Adrenal gland (tissue), 19 donors: ENCODE measurements at places on chromosomes 5 and 9. TPM values are rescaled to one million over a fixed set of nuclear protein-coding genes. Genes with fewer than 3 reads are reported as not detected.

Gene RAB24
- 95.2 TPM for polyA plus RNA-seq

Gene MRNIP
- polyA plus RNA-seq: 12.3 TPM

Gene FAM153A
- 2.4 TPM for polyA plus RNA-seq

Gene OMD
- 12.3 TPM for polyA plus RNA-seq

Gene CARD6
- polyA plus RNA-seq: 6.5 TPM

GRCh38 chr5:151332857-151333256 is 14.5 kb downstream of the SLC36A2 start:
- H3K27ac ChIP-seq: no peak overlapping the region
- no peak for DNase-seq
- H3K27me3 ChIP-seq: no peaks in the 10 kb centered on the region
- no peaks in the 10 kb centered on the region for H3K4me1 ChIP-seq

GRCh38 chr5:132436936-132437335 is 53.6 kb downstream of the IRF1 start:
- H3K27me3 ChIP-seq: no peaks in the 10 kb centered on the region
- H3K36me3 ChIP-seq: no peaks in the 10 kb centered on the region
- peaks cover 33% of the 10 kb centered on the region for H3K4me1 ChIP-seq
- peak overlapping the region; percentile 68 for H3K27ac ChIP-seq
- no peak overlapping the region for H3K4me3 ChIP-seq

DNA sequence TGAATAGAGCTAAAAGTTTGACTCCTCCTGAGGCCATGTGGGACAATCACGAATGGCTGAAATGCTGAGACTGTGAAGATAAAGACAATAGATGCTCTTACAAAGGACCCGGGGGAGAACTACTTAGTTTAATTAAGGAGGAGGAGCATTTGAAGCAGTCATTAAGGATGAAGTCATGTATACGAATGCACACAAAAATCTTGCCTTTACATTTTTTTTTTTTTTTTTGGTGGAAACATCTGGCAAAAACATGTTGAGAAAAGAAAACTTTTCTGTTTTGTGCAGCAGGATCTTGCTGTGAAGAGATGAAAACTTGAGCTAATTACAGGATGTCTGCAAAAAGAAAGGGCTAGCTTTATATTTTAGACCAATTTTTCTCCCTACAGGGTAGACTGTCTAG is 42.3 kb upstream of the NR3C1 start:
- DNase-seq: no peak
- H3K27ac ChIP-seq: no peak overlapping the region
- no peaks in the 10 kb centered on the region for H3K4me1 ChIP-seq
- peaks cover 4% of the 10 kb centered on the region for H3K27me3 ChIP-seq
- H3K4me3 ChIP-seq: no peak overlapping the region

GRCh38 chr5:68757626-68758212 is 336.1 kb upstream of the SLC30A5 start:
- no peak overlapping the region for H3K4me3 ChIP-seq
- DNase-seq: no peak
- H3K4me1 ChIP-seq: no peaks in the 10 kb centered on the region
- no peaks in the 10 kb centered on the region for H3K27me3 ChIP-seq
- no peak overlapping the region for H3K27ac ChIP-seq

- H3K4me3 ChIP-seq: no peak overlapping the region
- H3K27ac ChIP-seq: no peak overlapping the region
- no peaks in the 10 kb centered on the region for H3K27me3 ChIP-seq
- DNase-seq: no peak
Observed at GRCh38 chr9:76271755-76272154, 122.5 kb downstream of the RFK start.

DNA sequence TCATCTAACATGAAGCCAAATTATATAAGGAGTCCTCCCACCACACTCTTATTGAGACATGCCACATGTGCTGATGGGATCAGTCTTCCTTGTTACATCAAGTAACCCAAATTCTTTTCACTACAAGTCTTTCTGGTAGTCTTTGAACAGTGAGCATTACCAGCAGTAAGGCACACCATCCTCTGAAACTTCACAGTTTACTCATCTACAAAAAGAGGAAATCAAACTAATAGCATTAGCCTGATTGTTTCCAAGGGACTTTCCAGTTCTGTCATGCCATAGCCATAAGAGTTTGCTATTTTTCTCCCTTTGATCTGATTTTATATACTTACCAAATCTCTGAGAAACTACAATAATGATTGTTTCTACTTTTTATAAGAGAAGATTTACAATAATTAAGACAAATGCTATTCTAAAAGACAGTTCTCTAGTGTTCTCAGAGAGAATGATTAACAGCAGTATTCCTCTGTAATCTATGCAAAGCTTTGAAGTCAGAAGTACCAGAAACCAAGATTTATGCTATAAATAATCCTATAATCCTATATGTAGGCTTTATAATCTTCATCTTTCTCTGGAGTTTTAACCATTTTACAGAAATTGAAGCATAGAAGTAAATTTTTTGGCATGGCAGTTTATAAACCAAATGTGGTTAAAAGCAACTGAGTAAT is 166.2 kb upstream of the ACO1 start:
- H3K27me3 ChIP-seq: no peaks in the 10 kb centered on the region
- no peak overlapping the region for H3K4me3 ChIP-seq
- no peaks in the 10 kb centered on the region for H3K4me1 ChIP-seq

DNA sequence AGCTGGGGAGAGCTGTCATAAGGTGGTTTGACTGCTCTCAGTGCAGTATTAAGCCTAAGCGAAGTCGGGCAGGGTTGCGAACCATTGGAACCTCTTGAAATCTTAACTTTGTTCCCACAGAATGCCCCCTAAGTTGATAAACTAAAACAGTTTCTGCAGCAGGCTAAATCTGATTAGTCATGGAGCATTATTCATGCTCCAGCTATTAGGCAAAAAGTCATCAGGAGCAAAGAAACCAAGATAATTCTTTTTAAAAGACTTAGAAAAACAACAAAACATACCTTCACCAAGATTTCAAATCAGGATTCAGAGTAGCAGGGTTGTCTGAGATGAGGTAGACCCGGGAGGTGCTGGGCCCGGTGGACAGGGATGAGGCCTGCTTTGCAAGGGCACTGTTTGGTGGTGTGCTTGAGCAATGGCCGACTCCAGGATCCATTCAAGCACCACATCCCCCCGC is 69.9 kb upstream of the PLPP1 start:
- no peak for DNase-seq
- no peaks in the 10 kb centered on the region for H3K27me3 ChIP-seq
- no peaks in the 10 kb centered on the region for H3K36me3 ChIP-seq
- no peak overlapping the region for H3K4me3 ChIP-seq
- peaks cover 52% of the 10 kb centered on the region for H3K4me1 ChIP-seq

DNA sequence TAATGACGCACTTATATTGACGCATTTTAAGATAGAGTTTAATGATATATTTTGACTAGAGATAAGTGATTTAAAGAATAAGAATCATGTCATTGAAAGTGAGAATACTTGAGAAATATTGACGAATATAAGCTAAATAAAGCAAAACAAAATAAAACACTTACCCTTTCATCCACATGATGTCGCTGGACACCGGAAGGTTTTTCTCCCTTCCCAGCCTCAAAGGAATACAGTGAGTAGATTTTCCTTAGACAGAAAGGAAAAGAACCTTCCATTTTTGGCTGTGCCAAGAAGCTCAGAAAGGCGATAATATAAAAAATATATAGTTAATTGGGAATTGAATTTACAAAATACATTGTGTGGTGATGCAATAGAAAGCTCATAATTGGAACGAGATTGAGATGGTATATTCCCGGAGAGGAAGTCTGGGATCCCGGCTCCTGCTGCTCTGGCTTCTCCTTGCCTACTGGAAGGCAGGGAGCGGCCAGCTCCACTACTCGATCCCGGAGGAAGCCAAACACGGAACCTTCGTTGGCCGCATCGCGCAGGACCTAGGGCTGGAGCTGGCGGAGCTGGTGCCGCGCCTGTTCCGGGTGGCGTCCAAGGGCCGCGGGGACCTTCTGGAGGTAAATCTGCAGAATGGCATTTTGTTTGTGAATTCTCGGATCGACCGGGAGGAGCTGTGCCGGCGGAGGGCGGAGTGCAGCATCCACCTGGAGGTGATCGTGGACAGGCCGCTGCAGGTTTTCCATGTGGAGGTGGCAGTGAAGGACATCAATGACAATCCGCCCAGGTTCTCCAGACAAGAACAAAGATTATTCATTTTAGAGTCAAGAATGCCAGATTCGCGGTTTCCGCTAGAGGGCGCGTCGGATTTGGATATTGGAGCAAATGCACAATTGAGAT is at the start of gene PCDHA5:
Gene PCDHA5 (plus strand): TSS at position 239 of the 906 bp plus-strand sequence.
- no peaks in the 10 kb centered on the region for H3K36me3 ChIP-seq
- no peak for DNase-seq
- peaks cover 9% of the 10 kb centered on the region for H3K27me3 ChIP-seq
- no peaks in the 10 kb centered on the region for H3K4me1 ChIP-seq
- H3K4me3 ChIP-seq: no peak within 1 kb of the TSS
- H3K27ac ChIP-seq: no peak within 1 kb of the TSS

- DNase-seq: no peak
- H3K27me3 ChIP-seq: no peaks in the 10 kb centered on the region
- H3K4me3 ChIP-seq: no peak overlapping the region
- no peaks in the 10 kb centered on the region for H3K4me1 ChIP-seq
Observed at GRCh38 chr9:110601098-110601497, 21.6 kb upstream of the SVEP1 start.

- H3K36me3 ChIP-seq: no peaks in the 10 kb centered on the region
- no peak overlapping the region for H3K27ac ChIP-seq
- no peaks in the 10 kb centered on the region for H3K27me3 ChIP-seq
- H3K4me1 ChIP-seq: no peaks in the 10 kb centered on the region
- DNase-seq: no peak
- no peak overlapping the region for H3K4me3 ChIP-seq
Observed at GRCh38 chr5:149049371-149049781, 13.5 kb downstream of the SH3TC2 start.

- no peaks in the 10 kb centered on the region for H3K36me3 ChIP-seq
- H3K4me1 ChIP-seq: no peaks in the 10 kb centered on the region
- no peak overlapping the region for H3K27ac ChIP-seq
- H3K4me3 ChIP-seq: no peak overlapping the region
- DNase-seq: no peak
Observed at GRCh38 chr9:1554081-1555035, 460.8 kb upstream of the SMARCA2 start.
